ENCODE measurements at places on chromosomes 1 and 21.
A peak's percentile ranks its signal among the peaks of the same experiment; 100 is the strongest.

DNA sequence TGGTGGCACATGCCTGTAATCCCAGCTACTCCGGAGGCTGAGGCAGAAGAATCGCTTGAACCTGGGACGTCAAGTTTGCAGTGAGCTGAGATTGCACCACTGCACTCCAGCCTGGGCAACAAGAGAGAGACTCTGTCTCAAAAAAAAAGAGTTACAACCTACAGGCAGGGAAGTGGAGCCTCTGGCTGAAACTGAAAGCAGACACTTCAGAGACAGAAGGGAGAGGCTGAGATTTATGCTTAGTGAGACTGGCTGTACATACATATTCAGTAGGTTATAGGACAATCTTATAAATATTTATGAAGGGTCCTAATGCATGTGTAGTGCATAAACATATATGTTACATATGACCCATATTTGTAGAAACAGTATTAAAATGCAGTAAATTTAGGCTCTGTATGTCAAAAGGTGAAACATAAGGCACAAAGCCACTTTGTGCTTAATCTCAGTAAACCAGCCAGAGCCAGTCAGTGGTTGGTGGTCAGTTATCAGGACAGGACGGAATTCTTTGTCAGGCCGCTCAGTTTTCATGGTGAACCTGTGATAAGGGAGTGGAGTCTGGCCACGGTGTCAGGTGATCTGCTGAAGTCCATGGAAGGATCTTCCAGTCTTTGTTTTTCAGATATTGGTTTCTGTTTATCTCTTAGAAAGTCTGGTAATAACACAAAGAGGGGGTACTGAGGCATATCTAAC, 13.7 kb downstream of the RHEX start:
- no peak for DNase-seq

GRCh38 chr1:219278288-219278687, 104.6 kb downstream of the LYPLAL1 start:
- no peak for DNase-seq

- DNase-seq: no peak
Observed at GRCh38 chr1:238582816-238583215, 692.1 kb upstream of the ZP4 start.

- no peak for DNase-seq
Observed at GRCh38 chr21:28827422-28827821, 165.3 kb downstream of the LTN1 start.

GRCh38 chr1:229539863-229540506, 18.5 kb downstream of the ABCB10 start:
- no peak for DNase-seq

- DNase-seq: no peak
Observed at GRCh38 chr1:152367436-152367835, 7.6 kb upstream of the FLG2 start.

GRCh38 chr1:181905944-181906597, 155.4 kb downstream of the ZNF648 start:
- DNase-seq: no peak

DNA sequence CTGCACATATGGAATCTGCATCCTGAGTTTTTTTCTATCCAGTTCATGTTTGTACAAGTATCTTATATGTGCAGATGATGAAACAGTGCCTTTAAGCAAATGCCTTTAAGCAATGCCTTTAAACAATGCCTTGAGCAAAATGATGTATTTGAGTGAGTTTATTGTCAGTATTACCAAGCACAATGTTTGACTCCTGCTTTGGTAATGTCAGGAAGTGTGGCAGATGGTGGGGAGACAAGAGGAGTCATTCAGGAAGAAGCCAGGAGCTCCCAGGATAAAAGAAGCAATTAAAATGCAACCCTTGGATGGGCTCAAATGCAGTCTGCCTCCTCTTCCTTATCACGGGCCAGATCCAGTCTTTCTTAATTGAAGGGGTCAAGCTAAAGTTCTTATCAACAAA, 108.7 kb upstream of the KCNJ15 start:
- DNase-seq: no peak

DNA sequence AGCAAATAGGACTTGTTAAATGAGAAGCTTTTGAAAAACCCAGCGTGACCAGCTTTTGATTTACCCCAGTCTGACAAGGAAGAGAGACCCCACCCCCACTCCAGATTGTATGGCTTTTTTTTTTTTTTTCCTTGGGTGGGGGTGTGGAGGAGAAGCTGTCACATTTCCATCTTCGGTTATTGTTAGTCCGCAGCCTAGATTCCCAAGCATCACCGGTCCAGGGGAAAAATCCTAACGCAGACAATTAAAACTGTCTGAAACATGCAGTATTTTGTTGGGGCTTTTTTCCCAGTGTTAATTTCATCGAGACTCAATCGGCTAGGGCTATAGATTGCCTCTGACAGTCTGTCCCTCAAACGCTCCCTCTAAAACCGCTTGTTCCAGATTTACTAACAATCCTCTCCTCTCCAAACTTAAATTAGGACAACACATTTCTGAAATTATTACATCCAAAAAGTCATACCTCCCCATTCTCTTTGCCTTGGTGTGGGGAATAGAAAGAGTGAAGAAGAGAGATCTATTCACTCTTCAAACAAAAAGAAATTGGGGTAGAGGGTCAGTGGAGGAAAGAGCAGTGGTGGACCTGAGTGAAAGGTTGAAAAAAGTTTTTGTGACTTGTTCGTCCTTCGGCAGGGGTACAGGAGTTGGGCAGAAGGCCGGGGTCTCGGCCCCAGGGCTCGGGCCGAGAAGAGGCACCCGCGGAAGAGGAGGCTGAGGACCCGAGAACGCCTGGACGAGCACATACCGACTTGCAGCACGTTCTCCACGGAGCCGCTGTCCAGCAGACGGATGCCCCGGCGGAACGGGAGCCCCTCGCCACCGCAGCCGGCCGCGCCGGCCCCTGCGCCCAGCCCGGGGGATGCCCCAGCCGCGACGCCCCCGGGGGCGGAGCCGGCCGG, 1.1 kb downstream of the ZSWIM5 start:
- DNase-seq: peak; percentile 72

DNA sequence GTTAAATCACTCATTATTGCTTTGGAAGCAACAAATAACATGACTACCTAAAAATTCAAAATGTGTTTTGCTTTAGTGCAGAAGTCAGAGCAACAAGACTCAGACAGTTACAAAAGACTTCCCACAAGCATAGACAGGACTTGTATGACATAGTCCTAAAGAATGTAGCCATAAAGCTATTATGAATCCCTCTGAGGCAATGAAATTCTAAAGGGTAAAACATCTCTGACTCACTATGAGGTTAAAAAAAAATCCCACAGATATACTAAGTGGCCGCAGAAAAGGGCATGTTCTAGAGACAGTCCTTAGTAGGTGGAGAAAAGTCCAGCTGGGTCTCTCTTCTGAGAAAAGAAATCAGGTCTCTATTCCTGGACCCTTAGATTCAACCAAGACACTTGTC, 4.9 kb downstream of the PRKAB2 start:
- no peak for DNase-seq

GRCh38 chr1:3460672-3461131, 6.2 kb downstream of the ARHGEF16 start:
- no peak for DNase-seq

DNA sequence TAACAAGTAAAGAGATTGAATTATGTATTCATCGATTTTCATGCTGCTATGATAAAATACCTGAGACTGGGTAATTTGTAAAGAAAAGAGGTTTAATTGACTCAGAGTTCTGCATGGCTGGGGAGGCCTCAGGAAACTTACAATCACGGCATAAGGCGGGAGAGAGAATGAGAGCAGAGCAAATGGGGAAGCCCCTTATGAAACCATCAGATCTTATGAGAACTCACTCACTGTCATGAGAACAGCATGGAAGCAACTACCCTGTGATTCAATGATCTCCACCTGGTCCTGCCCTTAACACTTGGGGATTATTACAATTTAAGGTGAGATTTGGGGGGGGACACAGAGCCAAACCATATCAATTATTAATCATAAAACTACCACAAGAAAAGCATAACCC, 3.3 kb upstream of the GBP3 start:
- no peak for DNase-seq

DNA sequence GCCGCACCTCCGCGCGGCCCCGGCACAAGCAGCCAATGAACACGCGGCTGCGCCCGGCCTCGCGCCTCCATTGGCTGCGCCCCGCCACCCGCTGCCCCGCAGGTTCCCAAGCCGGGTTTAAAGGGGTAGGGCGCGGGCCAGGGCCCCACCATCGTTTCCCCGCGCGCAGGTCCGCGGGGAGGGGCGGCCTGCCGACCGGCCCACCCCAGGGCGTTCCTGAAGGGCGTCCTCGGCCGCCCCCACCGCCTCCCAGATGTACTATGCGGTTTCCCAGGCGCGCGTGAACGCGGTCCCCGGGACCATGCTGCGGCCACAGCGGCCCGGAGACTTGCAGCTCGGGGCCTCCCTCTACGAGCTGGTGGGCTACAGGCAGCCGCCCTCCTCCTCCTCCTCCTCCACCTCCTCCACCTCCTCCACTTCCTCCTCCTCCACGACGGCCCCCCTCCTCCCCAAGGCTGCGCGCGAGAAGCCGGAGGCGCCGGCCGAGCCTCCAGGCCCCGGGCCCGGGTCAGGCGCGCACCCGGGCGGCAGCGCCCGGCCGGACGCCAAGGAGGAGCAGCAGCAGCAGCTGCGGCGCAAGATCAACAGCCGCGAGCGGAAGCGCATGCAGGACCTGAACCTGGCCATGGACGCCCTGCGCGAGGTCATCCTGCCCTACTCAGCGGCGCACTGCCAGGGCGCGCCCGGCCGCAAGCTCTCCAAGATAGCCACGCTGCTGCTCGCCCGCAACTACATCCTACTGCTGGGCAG, at the start of gene OLIG1:
TSS of gene OLIG1 (plus strand) at position 148 of the 750 bp plus-strand sequence. CDS start at position 254, 106 bp downstream.
- no peak for DNase-seq

DNA sequence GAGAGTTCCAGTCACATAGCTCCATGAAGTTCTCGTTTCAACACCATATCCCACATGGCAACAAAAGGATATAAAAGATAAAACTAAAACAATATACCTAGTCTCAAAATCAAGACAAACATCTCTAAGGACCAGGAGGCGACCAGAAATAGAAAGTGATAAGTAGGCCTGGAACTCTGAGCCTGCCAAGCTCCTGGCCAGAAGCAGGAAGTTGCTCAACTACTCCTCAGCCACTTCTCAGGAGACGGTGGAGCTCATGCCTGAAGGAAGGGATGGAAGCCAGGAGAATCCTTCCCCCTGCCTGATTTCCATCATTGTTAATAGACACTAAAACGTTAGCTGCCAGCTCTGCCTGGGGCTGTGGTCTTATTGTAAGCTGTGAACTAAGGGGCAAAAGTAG, 94.7 kb downstream of the DISP1 start:
- no peak for DNase-seq

DNA sequence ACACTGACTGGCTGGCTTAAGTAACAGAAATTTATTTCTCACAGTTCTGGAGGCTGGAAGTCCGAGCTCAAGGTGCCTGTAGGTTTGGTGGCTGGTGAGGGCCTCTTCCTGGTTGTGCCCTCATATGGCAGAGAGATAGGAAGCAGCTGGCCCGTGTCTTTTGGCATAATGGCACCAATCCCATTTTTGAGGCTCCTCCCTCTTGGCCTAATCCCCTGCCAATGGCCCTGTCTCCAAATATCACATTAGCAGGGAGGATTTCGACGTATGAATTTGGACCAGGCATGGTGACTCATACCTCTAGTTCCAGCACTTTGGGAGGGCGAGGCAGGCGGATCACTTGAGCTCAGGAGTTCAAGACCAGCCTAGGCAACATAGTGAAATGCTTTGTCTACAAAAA, 37.4 kb downstream of the AGPAT3 start:
- DNase-seq: no peak

- no peak for DNase-seq
Observed at GRCh38 chr1:151210830-151211229, 12.5 kb downstream of the PIP5K1A start.

DNA sequence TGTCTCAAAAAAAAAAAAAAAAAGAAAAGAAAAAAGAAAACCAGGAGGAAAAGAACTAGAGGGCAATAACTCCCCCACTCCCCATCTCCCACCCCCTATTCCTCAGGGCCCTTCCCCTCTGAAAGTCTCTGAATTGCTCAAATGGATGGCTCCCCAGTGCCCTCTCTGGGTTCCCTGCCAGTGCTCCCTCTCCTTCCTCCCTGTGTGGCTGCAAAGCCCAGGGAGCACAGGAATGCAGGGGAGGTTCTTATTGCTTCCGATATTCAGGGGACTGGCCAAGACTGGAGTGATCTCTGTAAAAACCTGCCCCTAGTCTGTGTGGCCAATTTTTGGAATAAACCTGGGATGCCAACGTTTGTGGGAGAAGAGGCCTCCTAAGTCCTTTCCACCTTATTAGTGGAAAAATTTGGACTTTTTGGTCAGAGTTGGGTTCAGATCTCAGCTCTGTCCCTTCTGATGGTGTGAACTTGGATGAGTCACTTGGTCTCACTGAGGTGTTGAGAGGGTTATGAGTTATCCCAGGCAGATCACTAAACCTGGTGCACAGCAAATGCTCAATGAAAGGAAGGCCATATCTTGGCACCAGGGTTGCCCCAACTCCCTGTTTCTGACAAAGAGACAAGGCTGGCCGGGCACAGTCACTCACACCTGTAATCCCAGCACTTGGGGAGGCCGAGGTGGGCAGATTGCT, 13.4 kb upstream of the ARHGEF10L start:
- no peak for DNase-seq

GRCh38 chr1:214514032-214514818, 37.2 kb downstream of the PTPN14 start:
- DNase-seq: no peak

GRCh38 chr1:31422505-31423319, 9.7 kb downstream of the SERINC2 start:
- DNase-seq: no peak

- DNase-seq: no peak
Observed at GRCh38 chr1:219322766-219323165, 149.1 kb downstream of the LYPLAL1 start.

GRCh38 chr1:214808845-214809460, 206.0 kb downstream of the CENPF start:
- DNase-seq: no peak

DNA sequence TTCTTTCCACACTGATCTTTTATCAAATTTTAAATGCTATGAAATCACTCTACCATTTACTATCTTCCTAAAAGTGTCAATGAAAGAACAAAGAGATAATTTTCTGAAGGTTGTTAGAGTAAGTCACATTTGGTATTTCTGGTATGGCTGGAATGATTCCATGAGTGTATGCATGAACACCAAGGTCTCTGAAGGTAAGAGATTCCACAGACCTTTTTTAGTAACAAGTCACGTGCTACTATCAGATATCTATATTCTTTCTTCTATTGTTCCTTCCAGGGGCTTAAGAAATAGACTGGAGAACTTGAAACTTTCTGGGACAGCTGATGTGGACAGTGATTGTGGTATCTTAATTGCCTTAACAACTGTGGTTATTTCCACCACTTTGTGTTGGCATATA, 265.0 kb downstream of the SDCCAG8 start:
- DNase-seq: no peak

All from H1 (cell line).